ENCODE measurements at places on chromosomes 4 and X.

DNA sequence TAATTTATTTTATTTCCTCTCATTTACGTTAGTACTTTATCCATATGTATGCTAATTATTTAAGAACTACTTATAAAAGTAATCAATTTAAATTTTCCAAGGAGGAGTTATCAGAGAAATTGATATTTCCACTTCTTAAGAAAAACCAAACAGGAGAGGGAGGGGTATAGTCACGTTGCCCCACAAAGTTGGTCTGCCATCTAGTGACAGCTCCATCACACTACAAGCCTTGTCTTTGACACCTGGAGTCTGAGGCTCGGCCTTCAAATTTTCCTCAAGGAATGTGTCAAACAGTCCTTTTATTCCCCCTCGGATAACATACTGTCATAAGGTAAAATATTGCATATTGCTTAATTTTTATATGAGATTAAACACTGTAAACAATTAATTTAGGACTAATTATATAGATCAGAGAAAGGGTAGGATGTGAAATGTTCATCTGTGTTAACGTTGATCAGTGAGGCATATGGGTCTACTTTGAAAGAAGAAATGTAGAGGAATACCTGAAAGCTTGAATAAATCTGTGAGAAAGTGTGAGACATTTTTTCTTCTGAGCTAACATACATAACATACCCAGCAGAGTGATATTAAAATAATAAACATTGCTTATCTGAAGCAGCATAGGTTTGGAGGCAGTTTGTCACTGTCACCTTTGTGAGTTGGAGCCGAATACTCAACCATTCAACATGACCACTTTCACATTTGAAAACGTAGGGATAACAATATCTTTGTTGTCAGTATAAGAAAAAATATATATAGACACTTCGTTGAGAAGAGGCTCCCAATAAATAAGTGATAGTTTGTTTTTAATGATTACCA, 114.4 kb downstream of the GLRA3 start:
- no peak for DNase-seq

- no peak for DNase-seq
Measured at GRCh38 chrX:6244666-6245065, 16.0 kb upstream of the NLGN4X start.

DNA sequence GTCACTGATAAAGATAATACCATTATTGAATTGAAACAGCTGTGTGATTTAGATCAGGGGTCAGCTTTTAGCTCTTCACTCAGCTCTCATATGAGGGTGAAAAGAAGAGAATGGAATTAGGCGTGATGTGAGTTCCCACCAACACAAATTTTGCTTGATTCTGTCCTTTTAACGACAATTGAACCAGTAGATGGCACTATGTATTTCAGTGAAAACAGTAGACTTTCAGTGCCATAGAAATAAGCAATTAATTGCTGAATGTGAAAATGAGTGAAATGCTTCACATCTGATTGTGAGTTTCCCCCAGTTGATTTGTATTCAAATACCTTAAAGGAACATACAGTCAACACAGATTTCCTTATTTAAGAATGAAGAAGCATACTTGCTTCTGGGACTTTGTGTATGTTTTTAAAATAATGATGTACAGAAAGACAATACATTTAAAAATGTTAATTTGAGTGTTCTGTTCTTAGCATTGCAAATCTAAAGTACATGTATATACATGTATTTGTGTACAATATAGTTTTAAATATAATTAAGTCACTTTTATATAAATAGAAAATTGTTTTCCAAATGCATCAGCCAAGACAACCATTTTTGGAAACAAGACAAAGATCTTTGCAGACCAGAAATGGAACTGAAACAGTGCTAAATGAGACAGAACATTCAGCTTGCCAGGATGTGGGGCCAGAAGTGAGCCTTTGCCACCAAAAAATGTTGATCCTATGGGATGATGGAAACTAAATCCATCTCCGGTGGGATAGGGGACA, 178.8 kb downstream of the SNCA start:
- no peak for DNase-seq

DNA sequence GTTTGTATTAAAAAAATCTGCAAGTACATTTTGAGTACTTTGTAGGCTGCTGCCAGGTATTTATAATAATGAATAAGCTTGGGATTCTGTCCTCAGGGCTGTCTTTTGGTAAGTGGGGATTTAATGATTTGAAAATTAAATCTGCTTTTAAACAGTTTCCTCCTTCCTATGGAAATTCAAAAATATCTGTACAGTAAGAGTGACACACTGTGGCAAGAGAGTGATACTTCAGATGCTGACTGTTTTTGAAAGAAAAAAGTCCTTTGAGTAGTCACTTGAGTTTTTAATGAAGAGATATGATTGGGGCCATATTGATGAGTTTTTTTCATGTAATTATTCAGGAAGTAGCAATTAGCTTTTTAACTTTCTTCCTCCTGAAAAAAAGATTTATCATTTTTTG, 49.2 kb downstream of the SMARCAD1 start:
- no peak for DNase-seq

DNA sequence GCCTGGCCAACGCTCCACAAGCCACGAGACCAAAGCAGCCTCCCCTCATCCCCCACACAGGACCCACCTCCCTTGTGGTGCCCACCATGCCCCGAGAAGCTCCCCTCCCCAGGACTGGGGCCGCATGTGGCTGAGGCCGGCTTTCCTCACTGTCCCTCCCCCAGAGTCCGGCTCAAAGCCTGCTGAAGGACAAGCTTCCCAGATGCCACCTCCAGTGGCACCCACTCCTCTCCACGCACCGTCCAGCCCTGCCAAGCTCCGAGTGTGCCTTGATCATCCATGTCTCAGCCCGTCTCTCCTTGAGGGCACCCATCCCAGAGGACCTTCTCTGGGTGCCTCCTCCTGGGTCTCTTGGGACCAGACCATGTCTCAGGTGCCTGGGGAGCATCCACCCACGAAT, 58.8 kb upstream of the MXD4 start:
- DNase-seq: no peak
